ENCODE measurements at places on chromosomes 5 and 9.

DNA sequence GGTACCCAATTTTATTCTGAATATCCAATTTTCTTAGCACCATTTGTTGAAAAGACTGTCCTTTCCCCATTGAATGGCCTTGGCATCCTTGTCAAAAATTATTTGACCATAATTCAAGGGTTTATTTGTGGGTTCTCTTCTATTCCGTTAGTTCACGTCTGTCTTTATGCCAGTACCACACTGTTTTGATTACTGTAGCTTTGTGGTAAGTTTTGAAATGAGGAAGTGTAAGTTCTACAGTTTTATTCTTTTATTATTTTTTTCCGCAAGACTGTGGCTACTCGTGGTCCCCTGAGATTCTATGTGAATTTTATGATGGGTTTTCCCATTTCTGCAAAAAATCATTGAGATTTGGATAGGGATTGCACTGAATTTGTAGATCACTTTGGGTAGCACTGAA lies 402.6 kb downstream of the PLK2 start:
- DNase-seq = no peak

DNA sequence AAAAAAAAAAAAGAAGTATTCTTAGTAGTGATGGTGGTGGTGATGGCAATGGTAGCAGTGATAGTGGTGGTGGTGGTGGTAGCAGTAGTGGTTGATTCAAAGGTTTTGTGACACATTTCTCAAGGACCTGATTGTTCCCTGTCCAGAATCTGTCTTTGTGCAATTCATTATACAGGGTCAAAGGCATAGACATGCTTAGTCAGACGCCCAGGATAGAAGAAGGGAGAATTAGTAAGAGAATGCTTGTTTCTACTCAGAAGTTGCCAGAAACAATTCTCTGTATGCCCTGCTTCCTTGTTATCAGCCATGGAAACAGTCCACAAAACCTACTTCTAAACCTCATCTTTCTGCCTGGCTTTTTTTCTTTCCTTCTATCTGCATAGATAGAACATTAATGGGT lies 89.4 kb downstream of the SLC44A1 start:
- DNase-seq = no peak

DNA sequence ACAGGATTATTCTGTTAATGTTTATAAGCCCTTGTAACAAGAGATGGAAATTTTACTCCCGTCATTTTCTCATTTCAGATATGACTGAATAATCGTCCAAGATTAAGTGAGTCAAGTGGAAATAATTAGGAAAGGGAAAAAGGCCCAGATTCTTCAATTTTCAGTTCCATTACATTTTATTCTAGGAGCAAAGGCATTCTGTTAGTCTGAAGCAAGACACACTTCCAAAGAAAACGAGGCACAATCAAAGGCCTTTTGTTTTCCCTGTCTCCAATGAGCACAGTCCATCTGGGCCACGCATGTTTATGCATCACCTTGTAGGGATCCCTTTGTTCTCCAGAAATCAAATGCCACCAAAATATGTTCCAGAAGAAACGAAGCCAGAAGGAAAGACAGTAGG lies 382.9 kb upstream of the RFX3 start:
- DNase-seq = no peak

GRCh38 chr5:154368041-154368800 lies 77.6 kb upstream of the SAP30L start:
- no peak for DNase-seq

DNA sequence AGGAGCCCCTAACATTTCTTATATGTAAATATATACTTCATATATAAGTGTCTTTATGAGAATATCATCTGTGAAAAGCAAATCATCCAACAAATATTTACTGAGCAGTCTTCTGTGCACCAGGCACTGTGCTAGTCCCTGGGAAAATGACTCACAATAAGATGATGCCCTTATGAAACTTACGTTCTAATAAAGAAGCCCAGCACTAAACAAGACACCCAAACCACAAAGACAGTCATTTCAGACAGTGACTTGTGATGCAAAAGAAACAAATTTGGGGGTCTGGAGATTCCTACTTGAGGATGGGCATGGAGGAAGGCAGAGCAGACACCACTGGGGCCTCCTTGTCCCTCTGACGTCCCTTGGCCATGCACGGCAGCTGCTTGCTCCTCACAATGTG lies 30.6 kb upstream of the PPP1R2B start:
- DNase-seq = no peak

DNA sequence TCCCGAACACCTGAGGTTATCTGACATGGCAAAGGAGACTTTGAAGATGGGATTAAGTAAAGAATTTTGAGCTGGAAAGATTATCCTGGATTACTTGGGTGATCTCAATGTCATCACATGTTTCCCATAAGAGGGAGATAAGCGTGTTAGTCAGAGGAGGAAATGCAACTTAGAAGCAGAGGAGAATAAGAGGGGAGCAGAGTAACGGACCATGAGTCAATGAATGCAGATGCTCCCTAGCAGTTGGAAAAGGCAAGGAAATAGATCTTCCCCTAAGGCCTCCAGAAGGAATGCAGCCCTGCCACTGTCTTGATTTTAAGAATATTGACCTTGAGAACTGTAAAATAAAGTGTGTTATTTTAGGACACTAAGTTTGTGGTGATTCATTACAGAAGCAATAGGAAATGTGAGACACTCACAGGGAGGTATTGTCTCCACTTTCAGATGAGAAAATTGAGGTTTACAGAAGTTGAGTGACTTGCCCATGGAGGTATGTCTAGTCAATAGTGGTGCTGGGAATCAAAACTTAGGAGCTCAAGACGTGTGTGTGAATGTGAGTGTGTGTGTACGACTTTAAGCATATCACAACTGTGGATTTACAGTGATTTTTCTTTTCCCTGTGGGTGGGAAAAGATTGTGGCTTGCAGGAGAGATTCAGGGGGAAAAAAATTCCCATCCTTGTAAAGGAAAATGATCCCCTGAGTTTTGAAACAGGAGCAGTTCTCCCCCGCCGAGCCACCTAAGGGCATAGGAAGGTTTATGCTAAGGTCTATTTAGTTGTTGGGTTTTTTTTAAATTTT lies 125.3 kb downstream of the TRIM32 start:
- no peak for DNase-seq

DNA sequence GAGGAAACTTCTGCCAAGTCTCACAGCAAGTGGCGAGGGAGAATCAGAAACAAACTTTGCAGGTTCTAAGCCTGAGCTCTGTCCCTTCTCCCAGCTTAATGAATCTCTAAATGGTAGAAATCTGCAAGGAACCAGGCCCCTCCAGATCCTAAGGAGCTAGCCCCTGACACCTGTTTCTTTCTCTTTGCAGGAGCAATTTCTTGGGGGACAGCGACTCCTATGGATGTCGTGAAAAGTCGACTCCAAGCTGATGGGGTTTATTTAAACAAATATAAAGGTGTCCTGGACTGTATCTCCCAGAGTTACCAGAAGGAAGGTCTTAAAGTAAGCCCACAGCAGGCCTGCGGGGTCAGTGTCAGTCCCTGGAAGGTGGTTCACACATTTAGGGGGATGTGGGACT lies 21.8 kb downstream of the IL9 start:
- DNase-seq = no peak

- no peak for DNase-seq
Observed at GRCh38 chr9:72931897-72932296, 21.0 kb downstream of the ALDH1A1 start.

DNA sequence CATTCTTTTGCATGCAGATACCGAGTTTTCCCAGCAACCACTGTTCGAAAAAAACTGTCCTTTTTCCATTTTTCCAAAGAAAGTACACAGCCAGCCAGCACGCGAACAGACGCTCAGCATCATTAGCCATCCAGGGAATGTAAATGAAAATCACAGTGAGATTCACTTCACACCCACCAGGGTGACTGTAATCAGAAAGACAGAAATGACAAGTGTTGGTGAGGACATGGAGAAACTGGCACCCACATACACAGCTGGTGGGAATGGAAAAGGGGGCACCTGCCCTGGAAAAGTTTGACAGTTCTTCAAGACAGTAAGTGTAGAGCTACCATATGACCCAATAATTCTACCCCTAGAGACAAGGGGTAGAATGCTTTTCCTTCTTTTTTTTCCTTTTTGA lies 25.0 kb upstream of the NCS1 start:
- DNase-seq = no peak
